ENCODE measurements at places on chromosomes 1 and 21.
A peak's percentile ranks its signal among the peaks of the same experiment; 100 is the strongest.

DNA sequence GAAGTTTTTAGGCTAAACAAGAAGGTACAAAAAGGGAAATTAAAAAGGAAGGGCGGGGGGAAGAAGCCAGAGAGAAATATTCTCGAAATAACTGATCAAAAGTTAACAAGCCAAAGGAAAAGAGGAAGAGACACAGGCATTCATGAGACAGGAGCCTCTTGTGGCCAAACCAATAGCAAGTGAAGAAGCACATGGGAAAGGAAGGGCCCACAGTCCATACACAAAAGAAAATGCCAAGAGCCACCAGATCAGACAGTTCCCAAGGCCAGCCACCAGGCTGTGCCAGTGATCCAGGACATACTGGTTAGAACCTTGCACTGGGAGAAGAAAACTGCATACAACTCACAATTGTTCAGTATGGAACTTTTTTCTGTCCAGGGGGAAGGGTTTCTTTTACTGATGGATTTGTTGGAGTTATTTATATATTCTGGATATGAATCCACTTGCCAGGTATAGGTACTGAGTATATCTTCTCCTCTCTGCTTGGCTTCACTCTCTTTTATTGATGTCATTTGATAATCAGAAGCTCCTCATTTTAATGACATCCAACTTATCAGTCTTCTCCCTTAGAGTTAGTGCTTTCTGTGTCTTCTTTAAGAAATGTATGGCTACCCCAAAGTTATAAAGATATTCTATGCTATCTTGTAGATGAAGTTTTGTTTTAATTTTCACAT, 76.8 kb downstream of the CD46 start:
- no peaks in the 10 kb centered on the region for H3K36me3 ChIP-seq
- no peak overlapping the region for H3K4me3 ChIP-seq
- H3K27me3 ChIP-seq: no peaks in the 10 kb centered on the region
- H3K4me1 ChIP-seq: peaks cover 30% of the 10 kb centered on the region
- DNase-seq: peak; percentile 66
- H3K27ac ChIP-seq: no peak overlapping the region

DNA sequence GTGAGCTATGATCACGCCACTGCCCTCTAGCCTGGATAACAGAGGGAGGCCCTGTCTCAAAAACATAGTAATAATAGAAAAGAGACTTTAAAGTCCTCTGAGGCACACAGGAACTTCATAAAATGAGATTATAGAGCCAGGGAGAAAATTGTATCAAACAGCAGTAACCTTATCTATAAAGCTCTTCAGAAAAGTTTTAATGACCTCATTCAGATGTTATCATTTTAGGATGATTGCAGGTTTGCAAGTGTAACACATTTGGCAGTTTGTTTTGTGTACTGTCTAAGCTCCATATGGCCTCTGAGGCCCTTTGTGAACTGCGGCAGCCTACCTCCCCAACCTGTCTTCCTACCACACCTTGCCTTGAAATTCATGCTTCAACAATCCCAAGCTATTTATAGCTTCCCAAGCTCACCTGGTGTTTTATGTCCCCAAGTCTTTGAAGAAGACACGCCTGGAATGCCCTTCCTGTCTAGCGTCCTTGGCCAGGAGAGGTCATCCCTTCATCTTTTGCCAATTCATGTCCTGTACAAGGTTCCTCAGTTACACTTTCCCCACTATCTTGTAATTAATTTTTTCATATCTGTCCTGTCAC, 8.5 kb upstream of the AKNAD1 start:
- no peaks in the 10 kb centered on the region for H3K27me3 ChIP-seq
- no peak for DNase-seq
- H3K27ac ChIP-seq: no peak overlapping the region
- no peaks in the 10 kb centered on the region for H3K36me3 ChIP-seq

DNA sequence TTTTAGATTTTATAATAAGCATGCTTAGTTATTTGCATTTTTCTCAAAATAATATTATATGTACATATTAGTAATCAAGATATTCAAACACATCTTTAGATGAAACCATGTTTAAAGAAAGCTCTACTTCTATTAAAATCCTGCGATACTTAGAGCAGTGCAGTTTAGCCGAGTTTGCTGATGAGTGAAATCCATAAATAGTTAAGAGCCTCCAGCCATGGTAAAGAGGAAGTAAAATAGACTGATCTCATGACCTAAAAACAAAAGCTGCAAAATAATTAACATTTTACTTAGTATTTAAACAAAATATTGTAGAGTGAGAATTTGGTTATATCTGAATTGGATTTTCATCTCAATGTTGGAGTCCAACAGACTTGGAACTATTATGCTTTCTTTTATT, 147.4 kb upstream of the NRIP1 start:
- no peak overlapping the region for H3K4me3 ChIP-seq
- no peak overlapping the region for H3K27ac ChIP-seq
- DNase-seq: no peak
- H3K4me1 ChIP-seq: no peaks in the 10 kb centered on the region
- no peaks in the 10 kb centered on the region for H3K36me3 ChIP-seq

DNA sequence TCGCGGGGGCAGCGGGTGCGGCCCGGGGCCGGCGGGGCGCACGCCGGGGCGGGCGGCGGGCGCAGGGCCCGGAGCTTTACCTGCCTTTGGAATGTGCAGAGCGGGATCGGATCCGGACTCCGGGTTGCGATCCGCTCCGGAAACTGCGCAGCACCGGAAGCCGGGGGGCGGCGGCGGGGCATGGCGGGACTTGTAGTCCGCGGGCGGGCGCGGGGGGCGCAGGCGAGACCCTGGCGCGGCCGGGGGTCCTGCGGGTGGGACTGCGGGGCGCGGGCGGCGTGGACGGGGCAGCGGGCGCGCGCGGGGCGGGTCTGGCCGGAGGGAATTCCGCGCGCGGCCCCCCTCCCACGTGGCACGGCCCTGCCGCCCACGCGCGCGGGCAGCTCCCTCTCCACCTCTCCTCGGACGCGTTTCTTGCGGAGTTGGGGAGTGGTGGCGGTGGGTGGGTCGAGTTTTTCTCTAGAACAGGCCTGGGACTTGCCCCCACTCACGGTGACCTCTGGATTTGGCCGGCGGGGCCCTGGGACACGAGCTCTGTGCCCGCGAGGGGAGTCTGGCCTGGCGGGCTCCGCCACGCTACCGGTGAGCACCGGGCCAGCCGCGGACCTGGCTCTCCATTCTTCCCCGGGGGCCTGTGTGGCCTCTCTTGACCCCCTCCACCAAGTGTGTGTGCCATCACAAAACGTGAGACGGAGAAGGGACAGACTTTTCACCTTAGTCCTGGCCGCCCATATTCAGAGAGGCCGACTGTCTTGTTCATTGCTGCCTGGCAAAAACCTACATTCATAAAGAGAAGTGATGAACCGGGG, at the start of gene PRDM15:
Gene PRDM15, minus strand, starts transcription at position 155 of the 809 bp plus-strand sequence. CDS start 18,981 bp downstream, outside the sequence.
- DNase-seq: peak; percentile 92
- no peaks in the 10 kb centered on the region for H3K36me3 ChIP-seq
- no peaks in the 10 kb centered on the region for H3K4me1 ChIP-seq
- peak within 1 kb of the TSS; percentile 90 for H3K4me3 ChIP-seq
- peak within 1 kb of the TSS; percentile 78 for H3K27ac ChIP-seq

DNA sequence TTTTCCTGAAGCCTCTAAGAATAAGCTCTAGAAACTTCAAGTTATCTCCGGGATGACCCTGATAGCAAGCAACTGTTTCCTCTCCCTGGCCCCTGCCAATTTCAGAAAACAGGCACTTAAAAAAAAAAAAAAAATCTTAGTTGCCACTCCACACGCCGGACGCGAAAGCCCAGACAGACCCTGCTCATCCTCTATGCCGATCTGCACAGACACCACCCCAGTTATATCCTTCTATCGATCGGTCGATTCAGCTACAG, 1.7 kb downstream of the ANP32E start:
- H3K4me1 ChIP-seq: peaks cover 2% of the 10 kb centered on the region
- peak overlapping the region; percentile 94 for H3K27ac ChIP-seq
- H3K27me3 ChIP-seq: no peaks in the 10 kb centered on the region

DNA sequence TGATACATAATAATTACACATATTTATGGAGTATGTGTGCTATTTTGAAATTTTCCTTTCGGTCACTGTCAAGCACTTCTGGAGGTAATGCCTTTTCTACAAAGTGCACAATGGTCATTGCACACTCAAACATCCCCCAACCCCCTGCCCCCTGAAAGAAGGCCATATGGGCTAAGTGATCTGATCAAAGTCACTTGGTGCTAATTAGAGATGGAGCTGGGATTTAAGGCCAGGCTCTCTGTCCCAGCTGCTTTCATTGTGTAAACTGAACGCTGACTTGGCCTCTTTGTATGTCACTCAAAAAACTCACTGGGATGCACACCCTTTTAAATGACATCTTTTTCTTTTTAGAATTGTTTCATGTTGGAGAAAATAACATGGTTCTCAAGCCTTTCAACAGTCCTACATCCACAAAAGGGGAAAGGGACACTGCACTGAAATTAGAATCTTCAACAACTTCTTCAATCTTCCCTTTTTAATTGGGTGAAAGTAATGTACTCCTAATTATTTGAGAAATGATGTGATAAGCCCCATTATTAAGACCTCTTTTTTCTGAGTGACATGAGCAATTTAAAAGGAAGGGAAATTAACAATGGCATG, 149.2 kb downstream of the ST6GALNAC5 start:
- H3K27me3 ChIP-seq: no peaks in the 10 kb centered on the region
- H3K4me3 ChIP-seq: no peak overlapping the region
- no peak for DNase-seq

GRCh38 chr1:153685544-153686340, 7.3 kb downstream of the NPR1 start:
- no peak overlapping the region for H3K4me3 ChIP-seq
- H3K36me3 ChIP-seq: no peaks in the 10 kb centered on the region
- DNase-seq: no peak
- peaks cover 15% of the 10 kb centered on the region for H3K27me3 ChIP-seq
- peaks cover 2% of the 10 kb centered on the region for H3K4me1 ChIP-seq

DNA sequence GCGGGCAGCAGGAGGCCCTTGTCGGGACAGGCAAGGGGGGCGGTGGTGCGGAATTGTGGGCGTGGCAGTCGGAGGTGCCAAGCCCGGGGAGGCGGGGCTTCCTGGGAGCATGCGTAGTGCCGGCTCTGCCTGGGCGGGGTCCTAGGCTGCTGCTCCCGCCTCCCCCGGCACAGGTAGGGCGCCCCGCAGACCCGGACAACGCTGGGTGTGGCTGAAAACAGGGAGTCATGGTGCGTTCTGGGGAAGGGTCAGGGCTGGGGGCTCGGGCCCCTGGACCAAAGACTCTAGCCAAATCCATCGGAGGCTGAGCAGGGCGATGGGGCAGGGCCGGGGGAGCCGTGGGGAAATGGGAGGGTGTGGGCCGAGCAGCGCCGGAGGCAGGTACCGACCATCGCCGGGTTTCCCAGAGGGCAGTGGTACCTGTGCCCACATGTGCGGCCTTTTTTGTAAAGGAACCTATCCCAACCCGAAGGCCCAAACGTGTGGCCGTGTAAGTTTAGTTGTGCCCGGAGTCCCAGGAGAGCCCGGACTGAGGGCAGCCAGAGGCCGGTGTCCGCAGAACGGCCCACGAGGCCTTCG, 231.9 kb downstream of the SDCCAG8 start:
- H3K4me1 ChIP-seq: peaks cover 2% of the 10 kb centered on the region
- H3K36me3 ChIP-seq: no peaks in the 10 kb centered on the region
- DNase-seq: no peak
- no peaks in the 10 kb centered on the region for H3K27me3 ChIP-seq
- no peak overlapping the region for H3K4me3 ChIP-seq

GRCh38 chr1:219500327-219500897, 112.5 kb downstream of the ZC3H11B start:
- H3K36me3 ChIP-seq: no peaks in the 10 kb centered on the region
- no peak overlapping the region for H3K4me3 ChIP-seq
- H3K27ac ChIP-seq: no peak overlapping the region
- no peaks in the 10 kb centered on the region for H3K4me1 ChIP-seq
- DNase-seq: no peak
- no peaks in the 10 kb centered on the region for H3K27me3 ChIP-seq

DNA sequence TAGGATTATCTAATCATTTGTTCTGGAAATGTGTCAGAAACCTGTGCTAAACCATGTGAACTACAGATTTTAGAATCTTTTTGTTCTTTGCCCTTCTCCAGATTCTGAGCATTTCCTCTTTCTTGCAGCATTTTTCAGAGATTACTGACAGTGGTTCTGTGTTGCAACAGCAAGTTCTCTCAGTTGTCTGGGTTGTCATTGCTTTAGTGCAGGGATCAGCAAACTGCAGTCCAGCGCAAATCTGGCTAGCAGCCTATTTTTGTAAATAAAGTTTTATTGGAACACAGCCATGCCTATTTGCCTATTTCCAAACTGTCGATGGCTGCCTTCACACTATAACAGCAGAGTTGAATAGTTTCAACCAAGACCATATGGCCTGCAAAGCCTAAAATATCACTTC, 66.3 kb upstream of the LRRC8D start:
- H3K4me1 ChIP-seq: peaks cover 5% of the 10 kb centered on the region
- DNase-seq: no peak
- H3K27ac ChIP-seq: no peak overlapping the region
- no peak overlapping the region for H3K4me3 ChIP-seq
- no peaks in the 10 kb centered on the region for H3K36me3 ChIP-seq

GRCh38 chr1:230464671-230465070, 38.5 kb upstream of the PGBD5 start:
- H3K27ac ChIP-seq: no peak overlapping the region
- H3K4me1 ChIP-seq: no peaks in the 10 kb centered on the region
- H3K36me3 ChIP-seq: no peaks in the 10 kb centered on the region
- no peaks in the 10 kb centered on the region for H3K27me3 ChIP-seq
- DNase-seq: no peak

DNA sequence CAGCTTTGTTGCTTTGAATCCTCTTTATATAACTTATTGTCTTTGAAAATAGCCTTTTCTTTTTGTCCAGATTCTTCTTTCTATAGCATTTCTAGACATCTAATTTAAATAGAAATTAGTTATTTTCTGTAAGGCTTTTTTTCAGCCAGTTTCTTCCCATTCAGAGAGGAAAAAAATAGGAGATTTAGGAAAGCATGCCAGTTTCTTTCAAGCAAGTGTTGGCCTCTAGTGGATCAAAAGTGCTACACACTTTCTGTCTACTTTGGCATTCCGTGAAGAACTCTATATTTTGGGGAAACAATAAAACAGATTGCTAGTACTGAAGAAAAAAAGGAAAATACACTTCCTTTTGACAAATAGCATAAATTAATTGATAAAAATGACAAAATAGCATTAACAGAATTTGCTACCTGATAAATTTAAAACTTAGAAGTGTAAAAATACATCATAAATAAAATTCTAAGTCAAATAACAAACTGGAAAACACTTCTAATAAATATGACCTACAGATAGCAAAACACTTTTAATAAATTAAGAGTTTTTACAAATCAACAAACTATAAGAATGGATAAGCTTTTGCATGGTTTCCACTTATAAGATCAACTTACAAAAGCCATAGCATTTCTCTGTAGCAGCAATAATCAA, 13.1 kb upstream of the EXO1 start:
- H3K4me1 ChIP-seq: peaks cover 10% of the 10 kb centered on the region
- H3K4me3 ChIP-seq: no peak overlapping the region
- no peaks in the 10 kb centered on the region for H3K36me3 ChIP-seq
- peak; percentile 84 for DNase-seq
- no peak overlapping the region for H3K27ac ChIP-seq

DNA sequence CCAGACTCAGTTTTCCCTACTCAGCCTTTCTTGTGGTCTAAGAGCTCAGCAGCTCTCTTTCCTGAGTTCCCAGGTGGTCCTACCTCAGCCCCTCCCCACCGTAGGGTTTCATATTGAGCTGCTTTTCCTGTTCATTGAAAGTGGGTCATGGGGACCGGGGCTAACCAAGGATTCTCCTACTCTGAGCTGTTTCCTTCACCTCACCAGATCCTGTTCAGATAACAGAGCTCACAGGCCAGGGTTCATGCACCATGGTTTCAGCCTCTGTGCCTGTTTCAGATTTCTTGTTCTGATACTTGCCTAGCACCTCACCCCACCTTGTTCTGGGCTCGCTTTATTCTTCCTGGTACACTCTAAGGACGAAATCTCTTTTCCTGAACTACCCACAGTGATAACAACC, 8.5 kb downstream of the UBQLN4 start:
- H3K4me1 ChIP-seq: peaks cover 2% of the 10 kb centered on the region
- H3K36me3 ChIP-seq: peaks cover 5% of the 10 kb centered on the region
- no peaks in the 10 kb centered on the region for H3K27me3 ChIP-seq
- DNase-seq: no peak

All from fibroblast of lung (primary cell).